ENCODE measurements at places on chromosomes 5 and 9.
A peak's percentile ranks its signal among the peaks of the same experiment; 100 is the strongest.

DNA sequence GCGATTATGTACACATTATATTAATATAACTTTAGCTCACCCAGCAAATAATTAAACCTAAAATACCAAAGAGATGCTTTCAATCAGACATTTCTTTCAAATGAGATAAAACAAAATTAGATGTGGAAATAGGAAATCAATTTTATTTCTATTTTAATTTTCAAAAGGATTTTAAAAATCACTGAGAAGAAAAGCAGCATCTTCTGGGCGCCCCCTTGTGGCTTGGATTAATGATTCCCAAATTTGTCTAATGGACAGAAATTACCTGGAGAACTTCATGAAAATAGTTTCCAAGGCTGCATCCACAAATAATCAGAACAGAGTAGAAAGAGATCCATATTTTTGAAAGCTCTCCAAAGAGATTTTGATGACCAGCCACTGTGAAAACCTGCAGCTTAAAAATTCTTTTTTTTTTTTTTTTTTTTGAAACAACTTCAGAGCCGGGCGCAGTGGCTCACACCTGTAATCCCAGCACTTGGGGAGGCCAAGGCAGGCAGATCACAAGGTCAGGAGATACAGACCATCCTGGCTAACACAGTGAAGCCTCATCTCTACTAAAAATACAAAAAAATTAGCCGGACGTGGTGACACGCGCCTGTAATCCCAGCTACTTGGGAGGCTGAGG, 50.9 kb upstream of the CEMIP2 start:
- peak; percentile 50 for DNase-seq
- no peaks in the 10 kb centered on the region for H3K36me3 ChIP-seq
- no peak overlapping the region for H3K4me3 ChIP-seq
- no peak overlapping the region for H3K27ac ChIP-seq
- H3K27me3 ChIP-seq = no peaks in the 10 kb centered on the region

GRCh38 chr5:62263401-62263800, 42.6 kb upstream of the KIF2A start:
- H3K4me1 ChIP-seq = no peaks in the 10 kb centered on the region
- DNase-seq = no peak
- no peak overlapping the region for H3K27ac ChIP-seq
- no peak overlapping the region for H3K4me3 ChIP-seq
- no peaks in the 10 kb centered on the region for H3K36me3 ChIP-seq
- H3K27me3 ChIP-seq = no peaks in the 10 kb centered on the region

DNA sequence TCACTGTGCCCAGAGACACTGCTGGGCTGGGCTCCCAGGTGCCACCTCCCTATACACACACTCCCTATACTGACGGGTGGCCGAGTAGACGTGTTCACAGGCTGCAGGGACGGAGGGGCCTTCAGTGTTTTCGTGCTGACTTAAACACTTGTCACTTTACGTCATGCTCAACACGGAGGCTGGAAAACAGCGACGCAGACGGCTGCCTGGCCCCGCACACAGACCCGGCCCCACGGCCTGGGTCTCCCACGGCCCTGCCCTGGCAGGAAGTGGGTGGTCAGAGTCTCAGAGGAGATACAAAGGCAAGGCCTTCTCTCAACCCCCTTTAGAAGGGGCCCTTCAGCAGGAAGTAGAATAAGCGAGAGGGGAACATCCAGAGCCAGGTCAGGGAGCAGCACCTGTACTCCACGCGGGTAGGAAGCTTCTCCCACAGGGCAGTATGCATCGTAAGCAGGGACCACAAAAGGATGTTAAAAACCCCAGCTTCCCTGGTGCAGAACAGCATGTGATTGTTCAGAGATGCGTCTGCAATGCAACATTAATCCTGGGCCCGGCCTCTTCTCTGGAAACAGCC, 11.9 kb upstream of the TBC1D9B start:
- no peak overlapping the region for H3K27ac ChIP-seq
- no peak overlapping the region for H3K4me3 ChIP-seq
- H3K36me3 ChIP-seq = no peaks in the 10 kb centered on the region
- no peak for DNase-seq

DNA sequence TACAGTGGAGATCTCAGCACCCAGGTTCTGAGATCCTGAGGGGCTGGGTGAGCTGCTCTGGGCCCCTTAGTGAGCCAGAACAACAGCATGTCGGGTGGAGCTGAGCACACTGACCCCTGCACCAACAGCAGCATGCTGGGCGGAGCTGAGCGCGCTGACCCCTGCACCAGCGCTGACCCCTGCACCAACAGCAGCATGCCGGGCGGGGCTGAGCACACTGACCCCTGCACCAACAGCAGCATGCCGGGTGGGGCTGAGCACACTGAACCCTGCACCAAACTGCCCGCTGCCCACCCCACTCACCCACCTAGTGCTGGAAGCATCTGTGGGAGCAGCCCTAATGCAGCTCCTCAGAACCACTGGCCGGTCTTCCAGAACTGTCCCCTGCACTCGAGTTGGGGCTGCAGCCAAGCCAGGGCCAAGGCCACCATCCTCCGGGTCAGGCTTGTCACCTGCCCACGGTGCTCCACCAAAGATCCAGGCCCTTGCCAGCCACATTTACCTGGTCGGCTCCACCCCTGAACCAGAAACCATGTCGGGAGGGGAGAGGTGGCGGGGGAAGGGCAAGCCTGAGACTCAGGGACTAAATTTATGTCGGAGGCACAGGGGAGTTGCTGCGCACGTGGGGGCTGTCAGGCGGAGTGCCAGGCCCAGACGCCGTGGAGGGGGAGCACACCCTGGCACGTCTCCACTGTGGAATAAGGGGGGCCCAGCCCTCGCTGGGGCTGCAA, 80.3 kb downstream of the ADAMTS2 start:
- no peak overlapping the region for H3K4me3 ChIP-seq
- H3K27me3 ChIP-seq = no peaks in the 10 kb centered on the region
- peaks cover 57% of the 10 kb centered on the region for H3K4me1 ChIP-seq
- no peak for DNase-seq
- peaks cover 8% of the 10 kb centered on the region for H3K36me3 ChIP-seq
- H3K27ac ChIP-seq = peak overlapping the region; percentile 97

DNA sequence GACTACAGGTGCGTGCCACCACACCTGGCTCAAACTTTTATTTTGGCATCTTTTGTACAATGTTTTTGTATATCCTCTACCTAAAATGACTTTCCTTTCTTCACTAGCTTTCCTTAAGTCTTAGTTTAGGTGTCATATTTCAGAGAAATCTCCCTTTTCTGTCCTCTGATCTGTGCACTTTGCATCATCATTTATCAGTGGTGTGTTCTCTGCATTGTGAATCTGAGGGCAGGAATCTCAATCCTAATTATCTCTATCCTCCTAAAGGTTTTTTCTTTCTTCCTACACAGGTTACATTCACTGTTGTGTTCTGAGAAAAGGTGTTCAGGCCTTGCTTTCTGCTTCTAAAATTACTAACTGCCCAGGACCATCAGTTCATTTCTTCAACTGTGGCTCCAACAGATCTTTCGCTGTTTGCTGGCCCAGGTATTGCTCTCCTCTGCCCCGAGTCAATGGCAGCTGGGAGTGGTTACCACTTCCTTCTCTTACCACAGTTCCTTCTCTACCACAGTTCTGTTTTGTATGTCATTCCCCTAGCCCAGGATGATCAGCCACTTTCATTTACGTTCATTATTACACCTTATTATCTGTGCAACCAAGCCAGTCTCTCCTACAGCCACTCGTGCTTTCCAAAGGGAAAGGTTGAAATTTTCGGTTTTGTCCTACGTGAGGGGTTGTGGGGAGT, 14.0 kb downstream of the TGFBR1 start:
- DNase-seq = no peak
- H3K36me3 ChIP-seq = no peaks in the 10 kb centered on the region
- no peak overlapping the region for H3K27ac ChIP-seq

- peaks cover 12% of the 10 kb centered on the region for H3K27me3 ChIP-seq
- DNase-seq = no peak
- H3K27ac ChIP-seq = no peak overlapping the region
- H3K4me3 ChIP-seq = no peak overlapping the region
- no peaks in the 10 kb centered on the region for H3K36me3 ChIP-seq
Observed at GRCh38 chr9:113875459-113876150, 504 bp upstream of the ZNF618 start.

GRCh38 chr9:109817146-109817845, 37.3 kb downstream of the PALM2AKAP2 start:
- H3K27me3 ChIP-seq = no peaks in the 10 kb centered on the region
- H3K4me3 ChIP-seq = no peak overlapping the region
- peaks cover 22% of the 10 kb centered on the region for H3K4me1 ChIP-seq
- H3K27ac ChIP-seq = peak overlapping the region; percentile 68
- no peaks in the 10 kb centered on the region for H3K36me3 ChIP-seq

GRCh38 chr9:123356851-123357742, 1.1 kb downstream of the CRB2 start:
- no peaks in the 10 kb centered on the region for H3K27me3 ChIP-seq
- H3K4me1 ChIP-seq = no peaks in the 10 kb centered on the region
- no peak overlapping the region for H3K4me3 ChIP-seq
- H3K36me3 ChIP-seq = no peaks in the 10 kb centered on the region
- no peak for DNase-seq
- no peak overlapping the region for H3K27ac ChIP-seq

DNA sequence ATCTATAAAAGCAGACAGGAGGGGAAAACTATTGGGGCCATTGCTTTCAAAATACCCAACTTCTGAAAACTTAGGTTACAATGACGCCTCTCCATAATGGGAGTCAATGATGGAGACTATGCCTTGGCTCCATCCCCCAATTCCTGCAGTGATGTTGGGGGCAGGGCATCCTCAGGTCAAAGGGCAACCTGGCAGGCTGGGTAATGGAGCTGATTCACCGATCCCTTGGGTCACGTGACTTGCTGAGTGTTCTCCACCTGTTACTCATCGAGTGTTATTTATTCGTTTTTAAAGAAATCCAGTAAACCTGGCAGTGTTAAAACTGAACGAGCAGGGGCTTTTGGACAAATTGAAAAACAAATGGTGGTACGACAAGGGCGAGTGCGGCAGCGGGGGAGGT, 244.4 kb downstream of the FAM114A2 start:
- H3K27ac ChIP-seq = no peak overlapping the region
- no peak for DNase-seq
- H3K36me3 ChIP-seq = no peaks in the 10 kb centered on the region
- no peaks in the 10 kb centered on the region for H3K27me3 ChIP-seq
- no peaks in the 10 kb centered on the region for H3K4me1 ChIP-seq

GRCh38 chr5:151150471-151151262, 6.9 kb downstream of the ANXA6 start:
- no peaks in the 10 kb centered on the region for H3K27me3 ChIP-seq
- peaks cover 4% of the 10 kb centered on the region for H3K36me3 ChIP-seq
- no peak overlapping the region for H3K4me3 ChIP-seq
- peak; percentile 74 for DNase-seq
- H3K4me1 ChIP-seq = peaks cover 40% of the 10 kb centered on the region

DNA sequence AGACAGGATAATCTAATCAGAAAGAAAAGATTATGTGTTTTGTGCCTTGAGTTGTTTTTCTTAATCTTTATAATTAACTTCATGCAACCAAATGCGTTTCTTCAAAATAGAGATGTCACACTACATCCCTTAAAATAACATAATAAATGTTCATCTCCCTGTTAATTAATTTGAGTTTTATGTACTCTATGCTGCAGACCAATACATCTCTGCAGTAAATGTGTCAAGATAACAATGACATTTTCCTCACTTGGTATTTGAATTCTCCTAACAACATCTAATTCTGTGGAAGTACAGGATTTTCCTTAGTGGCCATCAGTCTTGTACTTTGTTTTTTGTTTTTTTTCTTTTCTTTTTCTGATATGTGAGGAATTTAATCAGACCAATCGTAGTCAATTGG, 279.2 kb upstream of the TYRP1 start:
- no peaks in the 10 kb centered on the region for H3K4me1 ChIP-seq
- H3K36me3 ChIP-seq = no peaks in the 10 kb centered on the region
- no peak for DNase-seq

GRCh38 chr5:30357371-30357770, 836.1 kb upstream of the CDH6 start:
- H3K27me3 ChIP-seq = no peaks in the 10 kb centered on the region
- no peak overlapping the region for H3K27ac ChIP-seq
- H3K4me1 ChIP-seq = no peaks in the 10 kb centered on the region
- no peak overlapping the region for H3K4me3 ChIP-seq
- DNase-seq = no peak

DNA sequence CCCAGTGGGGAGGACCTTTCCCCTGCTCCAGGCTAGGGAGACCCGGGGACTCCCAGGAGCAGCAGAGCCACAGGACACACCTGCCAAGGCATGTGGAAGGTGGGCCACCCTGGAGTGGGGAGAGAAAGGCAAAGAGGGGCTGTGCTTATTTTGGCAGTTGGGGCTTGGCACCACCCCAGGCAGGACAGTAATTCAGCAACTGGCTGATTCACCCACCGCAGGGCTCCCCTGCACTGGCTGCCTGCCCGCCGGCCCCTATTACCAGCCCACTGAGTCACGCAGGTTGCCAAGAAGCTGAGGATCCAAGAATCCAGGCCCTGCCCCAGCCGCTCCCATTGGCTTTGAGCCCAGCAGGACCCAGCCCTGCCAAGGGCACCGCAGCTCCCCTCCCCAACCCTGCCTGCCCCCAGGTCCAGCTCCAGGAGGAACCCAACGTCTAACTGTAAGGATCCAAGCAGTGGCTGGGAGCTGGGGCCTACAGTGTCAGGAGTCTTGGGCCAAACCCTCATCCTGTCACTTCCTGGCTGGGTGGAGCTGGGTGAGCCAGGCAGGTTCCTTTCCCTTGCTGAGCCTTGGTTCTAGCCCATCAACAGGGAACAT, 14.2 kb upstream of the RALGDS start:
- H3K4me1 ChIP-seq = peaks cover 33% of the 10 kb centered on the region
- no peaks in the 10 kb centered on the region for H3K27me3 ChIP-seq
- peak overlapping the region; percentile 94 for H3K27ac ChIP-seq
- peak; percentile 94 for DNase-seq

DNA sequence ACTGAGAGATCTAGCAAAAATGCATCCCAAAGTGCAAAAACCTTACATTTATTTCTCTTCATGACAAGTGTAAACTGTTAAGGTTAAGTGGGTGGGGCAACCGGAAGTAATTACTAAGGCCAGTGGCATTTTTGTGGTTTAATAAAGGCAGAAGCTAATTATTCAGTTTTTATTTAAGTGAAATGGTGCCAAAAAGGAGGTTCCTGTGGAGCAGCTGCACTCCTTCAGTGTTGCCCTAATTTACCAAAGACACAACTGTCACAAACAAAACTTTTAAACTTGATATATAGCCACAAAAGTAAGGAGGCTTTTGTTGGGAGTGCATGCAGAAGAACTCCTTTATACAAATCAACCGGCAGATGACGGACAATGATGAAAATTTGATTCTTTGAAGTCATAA, 81.6 kb downstream of the NDUFS4 start:
- no peak overlapping the region for H3K27ac ChIP-seq
- no peaks in the 10 kb centered on the region for H3K27me3 ChIP-seq
- no peaks in the 10 kb centered on the region for H3K36me3 ChIP-seq
- no peaks in the 10 kb centered on the region for H3K4me1 ChIP-seq

GRCh38 chr5:176133877-176134276, 104.3 kb upstream of the SIMC1 start:
- no peaks in the 10 kb centered on the region for H3K4me1 ChIP-seq
- no peaks in the 10 kb centered on the region for H3K36me3 ChIP-seq
- DNase-seq = no peak
- H3K4me3 ChIP-seq = no peak overlapping the region
- no peak overlapping the region for H3K27ac ChIP-seq
- peaks cover 12% of the 10 kb centered on the region for H3K27me3 ChIP-seq

Data from fibroblast of lung (primary cell).